ENCODE measurements at places on chromosomes 11 and 22.

DNA sequence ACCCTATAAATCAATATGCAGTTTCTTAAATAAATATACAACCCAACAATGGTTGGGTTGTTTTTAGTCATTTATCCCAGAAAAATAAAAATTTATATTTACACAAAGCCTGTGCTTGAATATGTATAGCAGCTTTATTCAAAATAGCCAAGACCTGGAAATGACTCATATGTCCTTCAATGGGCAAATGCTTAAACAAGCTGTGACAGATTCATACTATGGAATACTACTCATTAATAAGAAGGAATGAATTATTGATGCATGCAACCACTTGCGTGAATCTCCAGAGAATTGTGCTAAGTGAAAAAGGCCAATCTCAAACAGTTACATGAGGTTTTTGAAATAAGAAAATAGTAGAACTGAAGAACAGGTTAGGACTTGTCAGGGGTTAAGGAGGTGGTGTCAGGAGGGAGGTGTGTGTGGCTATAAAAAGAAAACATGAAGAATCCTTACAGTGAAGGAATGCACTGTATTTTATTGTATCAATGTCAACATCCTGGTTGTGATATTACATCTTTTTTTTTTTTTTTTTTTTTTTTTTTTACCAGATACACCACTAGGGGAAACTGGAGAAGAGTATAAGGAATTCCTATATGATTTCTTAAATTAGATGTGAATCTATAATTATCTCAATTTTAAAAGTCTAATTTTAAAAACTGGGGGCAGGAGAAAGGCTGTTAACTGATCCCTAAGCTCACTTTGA, 82.4 kb upstream of the CD44 start:
- no peak for DNase-seq

DNA sequence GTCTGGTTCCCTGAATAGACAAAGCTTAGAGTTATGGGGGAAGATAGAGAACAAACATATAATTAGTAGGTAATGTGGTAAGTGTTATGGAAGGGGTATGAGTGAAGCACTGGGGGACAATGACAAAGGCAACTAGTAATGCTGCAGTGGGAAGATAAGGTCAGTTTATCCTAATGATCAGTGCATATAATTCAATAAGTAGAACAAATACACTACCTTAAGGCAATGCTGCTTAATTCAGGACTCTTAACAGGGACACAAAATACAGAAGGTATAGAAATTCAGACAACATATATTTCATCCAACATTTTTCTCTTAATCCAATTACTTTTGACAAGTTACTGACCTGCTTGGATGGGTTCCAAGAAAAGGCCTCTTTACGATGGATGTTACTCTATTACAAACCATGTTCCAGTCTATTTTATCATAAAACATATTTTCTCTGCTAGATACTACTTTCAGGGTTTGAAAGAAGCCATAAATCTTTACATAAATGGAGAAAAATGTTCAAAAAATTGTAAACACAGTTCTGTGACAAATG, 1186.2 kb downstream of the LRRC4C start:
- DNase-seq, result no peak

DNA sequence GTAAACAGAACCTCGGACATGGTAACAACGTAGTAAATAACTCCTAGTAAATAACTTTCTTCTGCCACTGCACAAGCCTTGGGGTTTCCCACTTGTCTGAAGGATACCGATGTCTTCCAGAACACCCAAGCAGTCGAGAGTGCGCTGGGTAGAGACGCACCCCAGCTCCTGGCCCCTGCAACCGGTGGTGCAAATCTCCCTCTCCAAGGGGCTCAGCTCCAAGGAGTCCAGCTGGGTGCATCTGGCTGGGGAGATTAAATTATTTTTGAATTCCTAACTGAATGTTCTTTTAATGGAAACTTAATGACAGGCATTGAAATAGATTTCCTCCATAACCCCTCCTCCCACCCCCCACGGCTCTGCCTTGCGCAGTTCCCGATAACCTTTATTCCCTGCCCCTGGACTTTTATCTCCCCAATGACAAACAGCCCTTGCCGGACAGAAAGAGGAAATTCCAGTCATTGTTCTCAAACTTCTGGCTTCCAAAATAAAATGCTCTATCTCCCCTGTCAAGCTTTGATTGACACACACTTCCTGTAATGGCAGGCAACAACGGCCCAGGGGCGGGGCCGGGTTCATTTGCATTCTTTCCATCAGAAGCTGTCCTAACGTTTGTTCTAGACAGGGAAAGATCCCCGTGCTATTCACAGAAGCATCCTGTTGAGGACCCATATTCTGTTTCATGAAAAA, 31.2 kb downstream of the KCNJ1 start:
- DNase-seq, result no peak

GRCh38 chr11:65066805-65067291, 8.5 kb upstream of the NAALADL1 start:
- no peak for DNase-seq

DNA sequence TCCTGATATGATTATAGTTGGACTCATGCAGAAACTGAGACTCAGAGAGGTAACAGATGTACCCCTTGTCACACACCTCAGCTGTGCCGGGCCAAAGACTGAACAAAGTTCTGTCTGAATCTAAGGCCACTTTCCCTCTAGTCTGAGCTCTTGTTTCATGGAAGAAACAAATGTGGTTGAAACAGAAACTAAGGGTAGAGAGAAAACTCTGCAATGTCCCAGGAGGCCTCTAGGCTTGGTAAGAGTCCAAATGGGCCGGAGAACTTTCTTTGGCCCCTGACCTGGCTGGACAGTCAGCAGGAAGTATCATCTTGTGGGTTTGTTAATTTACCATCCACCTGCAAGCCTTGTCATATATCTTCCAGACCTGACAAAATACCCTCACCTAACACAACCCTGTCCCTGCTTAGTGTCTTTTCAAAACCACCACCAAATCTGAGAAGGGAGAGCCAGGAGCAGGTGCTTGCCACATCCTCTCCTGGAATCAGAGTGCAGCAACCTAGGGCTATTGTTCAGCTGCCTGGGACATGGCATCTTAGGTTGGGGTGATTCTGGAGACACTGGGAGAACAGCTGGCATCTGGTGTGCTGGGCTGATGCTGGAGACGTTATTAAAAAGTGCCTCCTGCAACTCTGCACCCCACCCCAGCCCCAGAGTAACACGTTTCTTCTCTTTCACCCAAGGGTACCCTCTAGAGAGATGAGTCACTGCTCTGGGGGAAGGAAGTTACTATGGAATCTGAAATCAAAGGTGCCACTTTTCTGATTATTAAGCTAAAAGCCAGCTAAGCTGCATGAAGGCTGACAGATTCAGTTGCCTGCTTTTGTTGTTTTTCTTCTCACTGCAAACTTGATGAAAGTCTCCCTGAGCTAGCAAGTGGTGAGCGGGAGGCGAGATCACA, 126.3 kb upstream of the TIMP3 start:
- DNase-seq, result no peak

- DNase-seq, result no peak
These were observed 1.9 kb downstream of the BTG4 start for GRCh38 chr11:111510311-111510710.

GRCh38 chr11:6084587-6084986, 22.9 kb upstream of the OR56B4 start:
- no peak for DNase-seq

Data from stimulated activated CD4-positive, alpha-beta T cell treated with anti-CD3 and anti-CD28 coated beads, Interleukin-12 subunit alpha, Interleukin-12 subunit beta, amount 100 ng/mL, for 48 hours (primary cell).